ENCODE measurements at places on chromosomes 12 and 14. TPM values are rescaled to one million over a fixed set of nuclear protein-coding genes. Genes with fewer than 3 reads are reported as not detected.

BIN2 gene
- not detected for total RNA-seq

GRCh38 chr14:58270628-58271027 is 26.0 kb downstream of the PSMA3 start:
- no peak for DNase-seq

DNA sequence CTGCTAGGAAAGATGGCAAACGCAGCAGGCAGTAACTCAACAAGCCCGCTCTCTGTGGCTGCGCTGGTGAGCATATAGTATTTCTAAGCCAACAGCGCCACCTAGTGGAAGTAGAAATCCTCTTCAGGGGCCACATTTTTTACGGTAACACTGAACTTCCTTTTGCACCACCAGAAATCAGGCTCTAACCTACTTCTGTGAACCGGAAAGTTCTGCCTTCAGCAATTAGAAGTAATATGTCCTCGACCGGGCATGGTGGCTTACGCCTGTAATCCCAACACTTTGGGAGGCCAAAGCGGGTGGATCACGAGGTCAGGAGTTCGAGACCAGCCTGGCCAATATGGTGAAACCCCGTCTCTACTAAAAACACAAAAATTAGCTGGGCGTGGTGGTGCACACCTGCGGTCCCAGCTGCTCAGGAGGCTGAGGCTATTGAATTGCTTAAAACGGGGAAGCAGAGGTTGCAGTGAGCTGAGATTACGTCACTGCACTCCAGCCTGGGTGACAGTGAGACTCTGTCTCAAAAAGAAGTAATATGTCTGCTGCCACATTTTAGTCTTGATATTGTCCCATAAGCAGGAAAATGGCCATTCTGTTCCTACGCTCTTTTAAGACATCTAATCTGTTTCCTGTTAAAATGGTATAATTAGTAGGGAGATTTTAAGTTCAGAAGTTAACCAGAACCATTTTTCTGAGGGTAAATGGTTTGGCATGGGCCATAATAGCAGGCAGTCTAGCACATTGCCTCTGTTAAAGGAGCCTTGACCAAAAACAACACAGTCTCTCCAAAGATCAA is 26.8 kb downstream of the APOBEC1 start:
- DNase-seq = peak; percentile 79

DNA sequence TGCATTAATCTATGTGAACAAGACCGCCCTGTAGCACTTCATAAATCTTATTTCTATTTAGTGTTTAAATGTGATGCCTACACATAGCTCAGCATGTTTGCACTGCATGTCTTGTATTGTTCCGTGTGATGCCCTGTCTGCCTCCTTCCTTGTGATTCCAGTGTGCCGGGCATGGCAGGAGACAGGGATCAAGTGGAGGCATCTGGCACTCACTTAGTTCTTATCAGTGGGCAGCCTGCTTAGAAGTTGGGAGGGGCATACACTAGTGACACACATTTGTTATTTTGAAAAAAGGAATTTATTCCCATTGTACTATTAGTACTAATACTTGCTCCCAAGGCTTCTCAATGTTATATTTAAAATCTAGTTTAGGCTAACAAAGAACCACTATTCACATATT is 176.4 kb downstream of the KCNA5 start:
- DNase-seq = no peak

DNA sequence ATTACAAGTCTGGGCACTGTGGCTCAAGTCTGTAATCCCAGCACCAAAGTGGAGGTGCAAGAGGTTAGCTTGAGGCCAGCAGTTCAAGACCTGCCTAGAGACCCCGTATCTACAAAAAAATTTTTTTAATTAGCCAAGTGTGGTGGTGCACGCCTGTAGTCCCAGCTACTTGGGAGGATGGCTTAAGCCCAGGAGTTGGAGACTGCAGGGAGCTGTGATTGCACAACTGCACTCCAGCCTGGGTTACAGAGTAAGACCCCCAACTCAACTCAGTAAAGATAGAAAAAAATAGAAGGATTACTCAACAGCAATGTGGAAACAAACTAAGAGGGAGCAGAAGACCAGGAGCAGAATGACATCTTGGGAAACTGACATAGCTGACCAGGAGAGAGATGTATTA is 13.3 kb downstream of the SBNO1 start:
- DNase-seq = no peak
